KBM-7 (cell line): ENCODE measurements at places on chromosomes 4 and X.

DNA sequence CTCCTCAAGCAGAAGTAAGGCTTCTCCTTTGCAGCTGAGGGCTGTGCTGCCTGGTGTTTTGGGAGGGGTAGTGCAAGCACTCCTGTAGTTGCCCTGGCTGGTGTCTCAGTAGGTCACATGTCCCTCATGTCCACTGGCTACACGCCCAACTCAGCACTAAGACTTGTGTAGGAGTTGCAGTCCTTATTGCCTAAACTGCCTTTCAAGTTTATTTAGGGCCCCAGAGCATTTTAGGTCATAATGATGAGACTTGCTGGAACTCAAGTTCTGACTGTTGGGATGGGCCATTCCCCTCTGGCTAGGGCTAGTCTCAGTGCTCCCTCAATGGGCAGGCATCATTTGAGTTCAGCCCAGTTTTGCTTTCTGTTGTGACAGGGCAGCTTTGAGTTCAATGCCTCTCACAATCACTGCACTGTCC lies 44.1 kb downstream of the PPM1K start:
- DNase-seq: no peak

GRCh38 chr4:153502584-153502983 lies 36.4 kb downstream of the TMEM131L start:
- DNase-seq: no peak

- no peak for DNase-seq
These were observed 183.6 kb upstream of the FTHL17 start for GRCh38 chrX:31255310-31256033.

DNA sequence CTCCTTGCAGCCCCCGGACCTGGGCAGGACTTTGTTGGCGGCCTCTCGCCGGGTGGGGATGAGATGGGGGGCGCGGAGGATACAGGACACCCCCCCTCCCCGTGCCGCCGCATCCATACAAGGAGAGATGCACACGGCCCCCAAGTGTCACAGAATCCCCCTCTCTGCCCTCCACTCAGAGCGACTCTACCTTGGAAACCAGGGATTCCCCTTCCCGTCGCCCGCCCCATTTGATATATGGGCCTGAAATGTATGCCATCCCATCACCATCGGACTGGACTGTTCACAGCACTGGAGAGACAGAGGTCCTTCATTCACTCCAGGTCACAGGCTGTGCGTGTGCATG lies 426 bp downstream of the PORCN start:
- no peak for DNase-seq

GRCh38 chr4:104756837-104757236 lies 262.1 kb upstream of the CXXC4 start:
- no peak for DNase-seq

GRCh38 chr4:183987987-183988392 lies 82.9 kb downstream of the STOX2 start:
- DNase-seq: peak; percentile 1

DNA sequence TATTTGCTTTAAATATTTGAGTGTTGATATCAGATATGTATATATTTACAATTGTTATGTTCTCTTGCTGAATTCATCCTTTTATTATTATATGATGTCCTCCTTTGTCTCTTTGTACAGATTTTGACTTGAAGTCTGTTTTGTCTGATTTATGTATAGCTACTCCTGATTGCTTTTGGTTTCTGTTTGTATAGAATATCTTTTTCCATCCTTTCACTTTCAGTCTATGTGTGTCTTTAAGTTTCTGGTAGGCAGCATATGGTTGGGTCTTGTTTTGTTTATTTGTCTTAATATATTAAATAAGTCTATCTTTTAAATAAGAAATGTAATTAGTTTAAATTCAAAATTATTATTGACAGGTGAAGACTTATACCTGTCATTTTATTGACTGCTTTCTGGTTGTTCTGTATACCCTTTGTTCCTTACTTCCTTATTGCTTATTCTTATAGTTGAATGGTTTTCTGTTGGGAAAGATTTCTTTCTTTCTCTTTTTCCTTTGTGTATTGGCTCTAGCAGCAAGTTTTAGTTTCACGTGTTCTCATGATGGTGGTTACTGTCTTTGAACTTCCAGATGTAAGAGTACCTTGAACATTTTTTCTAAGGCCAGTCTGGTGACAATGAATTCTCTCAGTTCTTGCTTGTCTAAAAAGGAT lies 31.1 kb downstream of the RAB28 start:
- no peak for DNase-seq

GRCh38 chrX:119880552-119881437 lies 9.2 kb downstream of the NDUFA1 start:
- DNase-seq: peak; percentile 83

GRCh38 chr4:77232653-77233052 lies 75.6 kb downstream of the CCNG2 start:
- DNase-seq: no peak

GRCh38 chr4:84623661-84624060 lies 40.7 kb downstream of the CDS1 start:
- DNase-seq: no peak

- DNase-seq: peak; percentile 14
These were observed 94.3 kb downstream of the CT47B1 start for GRCh38 chrX:120781403-120781802.

- no peak for DNase-seq
These were observed 144.5 kb downstream of the SMIM20 start for GRCh38 chr4:26058537-26058936.

DNA sequence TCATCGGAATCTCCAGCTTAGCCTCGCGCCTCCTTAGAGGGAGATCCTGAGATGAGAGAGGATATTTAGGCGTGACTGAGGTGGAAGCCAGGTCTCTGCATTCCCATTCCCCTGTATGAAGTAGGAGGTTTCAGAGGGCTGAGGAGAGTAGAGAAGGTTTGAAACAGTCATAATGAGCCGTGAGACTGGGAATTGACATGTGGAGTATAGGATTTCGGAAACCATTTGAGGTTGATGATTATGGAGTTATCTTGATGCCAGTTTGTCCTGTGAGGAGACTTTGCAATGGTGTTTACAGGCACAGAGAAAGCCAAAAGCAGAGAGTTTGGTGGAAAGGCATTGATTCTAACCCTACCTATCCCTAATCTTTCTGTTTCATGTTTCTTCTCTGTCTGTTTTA lies 2.0 kb downstream of the CHST7 start:
- DNase-seq: no peak

DNA sequence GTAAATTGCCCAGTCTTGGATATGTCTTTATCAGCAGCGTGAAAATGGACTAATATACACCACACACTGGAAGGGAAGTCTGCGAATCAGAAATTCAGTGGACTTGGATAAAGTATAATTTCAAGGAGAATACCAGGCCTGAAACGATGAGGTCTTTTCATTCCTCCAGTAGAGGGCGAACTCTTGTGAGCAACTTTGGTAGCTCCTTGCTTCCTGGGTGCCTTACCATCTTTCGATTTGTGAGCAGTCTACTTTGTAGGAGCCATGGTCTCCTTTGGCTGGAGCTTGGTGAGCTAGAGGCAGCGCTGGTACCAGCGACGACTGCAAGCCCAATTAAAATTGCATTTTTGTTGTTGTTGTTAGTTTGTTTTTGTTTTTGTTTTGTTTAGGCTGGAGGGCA lies 791.9 kb downstream of the FAT4 start:
- peak; percentile 5 for DNase-seq

GRCh38 chr4:88230461-88230891 lies 53.9 kb downstream of the PPM1K start:
- no peak for DNase-seq

DNA sequence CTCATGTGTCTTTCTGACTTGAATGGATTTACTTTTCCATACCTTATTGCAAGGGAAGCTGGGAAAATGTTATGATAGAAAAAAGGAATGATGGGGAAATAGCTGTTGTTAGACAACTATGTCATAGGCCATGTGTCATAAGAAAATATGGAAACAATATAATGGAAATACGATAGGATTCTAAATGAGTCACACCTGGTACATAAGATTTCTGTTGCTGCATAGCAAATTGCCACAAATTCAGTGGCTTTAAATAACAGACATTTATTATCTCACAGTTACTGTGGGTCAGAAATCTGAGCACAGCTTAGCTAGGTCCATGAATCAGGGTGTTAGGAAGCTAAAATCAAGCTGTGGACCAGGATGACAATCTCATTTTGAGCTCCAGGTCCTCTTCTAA lies 44.6 kb upstream of the ANKRD50 start:
- no peak for DNase-seq
